Fibroblast of pulmonary artery (primary cell): ENCODE measurements at places on chromosomes 1 and 21.

DNA sequence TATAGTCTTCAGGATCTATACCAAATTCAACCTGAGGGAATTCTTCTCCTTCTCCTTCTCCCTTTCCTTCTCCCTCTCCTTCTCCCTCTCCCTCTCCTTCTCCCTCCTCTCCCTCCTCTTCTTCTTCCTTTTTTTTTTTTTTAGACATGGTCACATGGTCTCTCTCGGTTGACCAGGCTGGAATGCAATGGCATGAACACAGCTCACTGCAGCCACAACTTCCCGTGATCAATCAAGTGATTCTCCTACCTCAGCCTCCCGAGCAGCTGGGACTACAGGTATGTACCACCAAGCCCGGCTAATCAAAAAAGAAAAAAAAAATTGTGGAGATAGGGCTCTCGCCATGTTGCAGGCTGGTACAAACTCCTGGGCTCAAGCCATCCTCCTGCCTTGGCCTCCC is 51.5 kb downstream of the DNAI4 start:
- no peak for DNase-seq

DNA sequence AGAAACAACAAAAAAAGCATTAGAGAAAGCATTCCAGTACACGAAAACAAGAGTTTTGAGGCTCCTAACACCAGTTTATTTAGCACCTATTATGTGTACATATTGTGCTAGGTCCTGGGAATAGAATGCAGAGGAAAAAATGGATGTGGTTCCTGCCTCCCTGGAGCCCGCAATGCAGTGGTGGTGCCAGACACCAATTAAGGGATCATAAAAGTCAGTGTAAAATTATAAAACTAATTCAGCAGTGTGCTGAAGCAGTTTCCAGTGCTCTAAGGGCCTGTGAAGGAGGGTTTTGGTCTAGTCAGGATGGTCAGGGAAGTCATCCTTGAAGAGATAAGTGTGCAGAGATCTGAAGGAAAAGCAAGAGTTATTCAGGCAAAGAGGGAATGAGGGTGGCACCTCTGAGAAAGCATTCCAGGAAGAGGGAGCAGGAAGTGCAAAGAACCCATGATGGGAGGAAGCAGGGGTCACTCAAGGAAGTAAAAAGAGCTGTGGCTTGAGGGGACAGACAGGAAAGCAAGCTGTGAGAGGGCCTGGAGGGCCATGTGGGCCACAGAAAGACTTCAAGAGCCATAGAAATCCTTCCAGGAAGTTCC is 65.2 kb upstream of the IFNLR1 start:
- DNase-seq = no peak

GRCh38 chr1:34362949-34363348 is 186.2 kb downstream of the C1orf94 start:
- DNase-seq = no peak

DNA sequence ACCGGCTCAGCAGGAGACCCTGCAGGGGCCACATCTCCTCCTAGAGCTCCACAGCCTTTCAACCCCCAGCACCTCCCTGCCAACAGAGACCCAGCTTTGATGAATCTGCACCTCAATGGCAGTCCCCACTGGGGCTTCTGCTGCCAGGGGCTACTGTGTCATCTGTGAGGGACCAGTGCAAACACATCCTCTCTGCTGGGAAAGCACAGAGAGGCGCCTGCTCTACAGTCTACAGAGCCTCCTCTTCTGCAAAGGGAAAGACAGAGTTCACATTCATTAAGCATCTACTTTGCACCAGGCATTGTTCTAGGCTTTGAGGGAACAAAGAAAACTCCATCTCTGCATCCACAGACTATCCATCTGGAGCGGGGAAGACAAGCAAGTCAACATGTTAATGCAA is 125.8 kb downstream of the CAPN8 start:
- no peak for DNase-seq

- peak; percentile 52 for DNase-seq
Measured at GRCh38 chr1:244730153-244730933, 77.4 kb downstream of the DESI2 start.

DNA sequence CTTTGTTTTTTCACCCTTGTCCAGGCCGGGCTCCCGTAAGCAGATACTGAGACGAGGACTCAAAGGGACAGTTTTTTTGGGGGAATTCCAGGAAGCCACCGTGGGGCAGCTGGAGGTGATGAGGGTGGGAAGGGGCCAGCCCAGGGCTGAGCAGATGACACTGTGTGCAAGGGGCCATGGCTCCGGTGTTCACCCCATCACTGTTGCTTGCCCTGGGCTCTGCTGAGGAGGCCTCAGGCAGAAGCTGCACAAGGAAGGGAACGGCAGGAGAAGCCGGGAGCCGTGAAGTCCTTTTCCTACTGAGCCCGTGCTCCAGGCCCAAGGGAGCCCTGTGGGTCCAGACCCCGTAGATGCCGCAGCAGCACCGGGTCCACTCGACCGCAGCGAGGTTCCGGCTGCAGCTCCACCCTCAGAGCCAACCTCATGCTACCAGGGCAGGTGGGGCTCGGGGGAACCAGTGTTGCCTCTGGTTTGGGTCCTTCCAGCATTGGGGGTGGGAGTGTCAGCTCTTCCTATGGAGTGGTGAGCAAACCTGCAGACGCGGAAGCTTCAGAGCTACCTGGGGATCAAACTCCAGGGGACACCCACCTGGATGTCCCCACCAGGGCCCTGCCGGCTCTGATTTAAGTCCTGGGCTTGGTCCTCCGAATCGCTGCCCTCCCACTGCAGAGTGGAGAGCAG is 4.3 kb upstream of the CALML6 start:
- DNase-seq = no peak

DNA sequence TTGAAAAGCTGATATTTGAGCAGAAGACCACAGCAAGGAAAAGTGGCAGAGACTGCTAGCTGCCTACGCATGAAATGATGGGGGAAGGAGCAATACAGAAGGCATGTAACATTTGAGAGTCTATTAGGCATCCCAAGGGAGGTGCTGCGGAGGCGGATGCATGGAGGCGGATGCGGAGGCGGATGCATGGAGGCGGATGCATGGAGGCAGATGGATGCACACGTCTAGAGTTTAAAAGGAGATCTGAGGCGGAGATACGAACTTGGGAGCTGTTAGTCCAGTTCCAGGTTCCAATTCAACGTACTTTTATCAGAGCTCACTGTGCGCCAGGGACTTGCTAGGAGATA is 744 bp upstream of the DDX20 start:
- DNase-seq = peak; percentile 73

DNA sequence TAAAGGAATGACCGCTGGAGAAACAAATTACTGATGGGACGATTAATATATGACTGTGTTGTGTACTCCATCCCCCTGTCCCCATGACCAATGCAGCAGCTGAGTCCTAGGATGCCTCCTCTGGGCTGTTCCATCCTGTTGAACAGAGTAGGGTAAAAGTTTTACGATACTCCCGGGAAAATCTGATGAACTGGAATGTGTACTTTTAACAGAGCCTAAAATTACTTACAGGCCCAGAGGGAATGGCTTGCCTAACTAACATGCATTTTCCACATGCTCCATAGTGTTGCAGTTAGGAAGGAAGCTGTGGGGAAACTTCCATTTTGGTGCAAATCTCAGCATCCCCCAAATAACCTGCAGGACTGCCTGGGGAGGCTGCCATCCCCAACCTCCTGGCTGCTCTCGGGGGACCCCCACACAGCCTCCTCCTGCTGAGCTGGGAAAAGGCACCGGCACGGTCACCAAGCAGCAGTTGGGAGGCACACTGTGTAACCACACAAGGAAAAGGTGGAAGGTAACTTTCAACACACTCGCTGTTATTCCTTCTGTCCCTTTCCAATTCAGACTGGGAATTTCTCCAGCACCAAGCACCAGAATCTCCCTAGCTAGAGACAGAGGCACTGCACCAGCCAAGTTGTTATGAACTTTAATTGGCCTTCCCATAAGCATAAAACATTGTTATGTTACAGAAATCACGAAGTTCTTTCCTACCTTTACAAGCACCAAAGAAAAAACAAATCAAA is 97.2 kb downstream of the BCAR3 start:
- DNase-seq = no peak

DNA sequence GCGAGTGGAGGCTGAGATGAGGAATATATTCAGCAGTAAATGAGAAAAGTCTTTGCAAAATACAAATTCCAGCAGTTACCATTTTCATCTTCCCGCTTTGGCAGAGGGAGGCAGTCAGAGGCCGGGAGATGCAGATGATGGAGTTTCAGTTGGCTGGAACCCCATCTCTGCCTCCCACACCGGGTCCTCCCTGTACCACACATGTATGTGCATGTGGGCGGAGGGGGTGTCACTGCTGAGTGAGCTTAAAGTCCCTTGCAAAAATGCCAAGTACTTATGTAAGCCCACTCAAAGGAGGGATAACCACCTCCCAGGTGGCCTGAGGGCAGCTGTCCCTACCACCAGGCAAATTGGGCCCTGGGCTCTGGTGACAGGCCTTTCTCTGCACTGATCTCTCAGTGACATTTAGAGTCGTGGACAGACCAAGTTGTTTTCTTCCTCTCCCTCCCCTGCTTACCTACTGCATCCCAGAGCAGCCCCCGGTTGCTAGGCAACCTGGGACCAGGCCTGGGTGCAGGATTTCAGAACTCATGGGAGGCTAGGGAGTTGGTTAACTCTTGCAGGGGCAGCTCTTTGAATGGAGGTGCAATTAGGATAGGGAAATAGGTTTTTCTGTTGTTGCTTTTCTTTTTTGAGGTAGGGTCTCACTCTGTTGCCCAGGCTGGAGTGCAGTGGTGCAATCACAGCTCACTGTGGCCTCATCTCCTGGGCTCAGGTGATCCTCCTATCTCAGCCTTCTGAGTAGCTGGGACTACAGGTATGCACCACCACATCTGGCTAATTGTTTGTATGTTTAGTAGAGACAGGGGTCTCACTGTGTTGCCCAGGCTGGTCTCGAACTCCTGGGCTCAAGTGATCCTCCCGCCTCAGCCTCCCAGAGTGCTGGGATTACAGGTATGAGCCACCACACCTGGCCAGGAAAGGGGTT is 17.1 kb upstream of the UBXN10 start:
- no peak for DNase-seq
